ENCODE measurements at places on chromosomes 12 and 14.

DNA sequence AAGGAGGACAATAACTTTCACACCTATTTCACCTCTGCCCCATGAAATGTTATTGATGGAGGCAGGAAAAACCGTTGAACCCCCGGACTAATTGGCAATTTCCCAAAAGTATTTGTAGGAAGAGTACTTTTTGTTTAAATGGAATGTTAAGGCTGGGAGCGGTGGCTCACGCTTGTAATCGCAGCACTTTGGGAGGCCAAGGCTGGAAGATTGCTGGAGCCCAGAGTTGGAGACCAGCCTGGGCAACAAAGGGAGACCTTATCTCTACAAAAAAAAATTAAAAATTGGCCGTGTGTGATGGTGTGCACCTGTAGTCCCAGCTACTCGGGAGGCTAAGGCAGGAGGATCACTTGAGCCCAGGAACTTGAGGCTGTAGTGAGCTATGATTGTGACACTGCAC is 26.0 kb upstream of the SPTLC2 start:
- no peak for DNase-seq

DNA sequence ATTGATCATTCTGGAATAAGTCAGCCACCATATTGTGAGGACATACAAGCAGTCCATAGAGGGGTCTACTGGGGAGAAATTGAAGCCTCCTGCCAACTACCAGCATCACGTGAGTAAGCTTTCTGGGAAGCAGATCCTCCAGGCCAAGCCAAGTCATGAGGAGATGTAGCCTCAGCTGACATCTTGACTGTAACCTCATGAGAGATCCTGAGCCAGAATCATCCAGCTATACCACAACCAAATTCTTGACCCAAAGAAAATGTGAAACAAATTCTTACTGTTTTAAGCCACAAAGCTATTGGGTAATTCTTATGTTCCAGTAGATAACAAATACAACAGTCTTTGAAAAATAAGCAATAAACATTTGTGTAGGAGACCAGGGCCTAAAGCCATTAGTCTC is 479.4 kb upstream of the DCN start:
- DNase-seq, result no peak

DNA sequence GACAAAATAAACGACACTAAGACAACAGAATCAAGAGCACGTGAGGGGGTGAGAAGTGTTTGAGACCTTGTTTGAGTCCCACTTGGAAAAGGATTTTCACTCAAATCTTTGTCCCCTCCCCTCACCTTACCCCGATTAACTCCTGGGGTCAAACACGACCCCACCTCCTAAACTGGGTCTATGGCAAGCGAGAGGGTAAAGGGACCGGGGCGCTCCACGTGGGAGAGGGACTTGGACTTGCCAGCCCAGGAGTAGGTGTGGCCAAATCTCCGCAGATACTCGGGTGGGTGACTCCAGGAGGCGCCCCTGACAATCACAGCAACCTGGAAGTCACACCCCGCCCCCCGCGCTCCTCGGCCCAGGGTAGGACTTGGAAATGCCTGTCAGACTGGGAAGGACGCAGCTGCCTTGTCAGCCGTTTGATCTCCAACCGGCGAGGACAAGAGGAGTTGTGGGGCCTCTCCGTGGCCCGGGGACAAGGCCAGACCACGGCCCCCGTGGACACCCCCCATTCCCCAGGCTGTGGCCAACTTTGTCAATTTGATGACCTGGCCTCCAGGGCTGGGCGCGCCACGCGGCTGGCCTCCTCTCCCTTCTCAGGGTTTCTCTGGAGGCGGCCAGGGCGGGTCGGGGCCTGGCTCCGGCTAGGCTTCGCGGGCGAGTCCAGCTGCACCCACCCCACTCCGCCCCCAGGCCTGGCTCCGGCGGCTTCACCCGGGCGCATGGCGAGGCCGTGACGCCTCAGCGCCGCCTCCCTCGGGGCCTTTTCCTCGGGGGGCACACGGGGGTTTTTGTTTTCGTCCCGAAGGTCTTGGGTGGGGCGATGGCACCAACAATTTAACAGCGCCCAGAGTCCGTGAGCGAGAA is 1.1 kb upstream of the BCL11B start:
- DNase-seq, result peak; percentile 55

- DNase-seq, result peak; percentile 38
Observed at GRCh38 chr14:100654814-100655740, 67.9 kb upstream of the BEGAIN start.

- no peak for DNase-seq
Observed at GRCh38 chr14:71242237-71242748, 335.0 kb downstream of the PCNX1 start.

DNA sequence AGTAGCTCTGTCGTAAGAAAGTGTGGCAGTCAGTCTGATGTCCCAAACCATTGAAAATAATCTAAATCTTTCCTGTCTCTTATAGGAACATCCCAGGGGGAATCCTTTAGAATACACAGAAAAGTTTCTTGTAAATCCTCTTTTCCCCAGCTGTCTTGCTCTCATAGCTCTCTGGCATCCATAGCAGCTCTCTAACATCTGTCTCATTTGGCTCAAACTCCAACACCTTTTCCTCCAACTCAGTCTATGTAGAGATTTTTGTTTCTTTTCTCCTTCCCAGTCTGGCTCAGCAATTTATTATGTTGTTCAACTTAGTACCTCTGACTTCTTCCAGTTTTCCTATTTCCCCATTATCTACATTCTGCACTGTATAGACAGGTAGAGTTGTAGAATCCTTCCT is 84.4 kb upstream of the NEDD1 start:
- DNase-seq, result no peak

DNA sequence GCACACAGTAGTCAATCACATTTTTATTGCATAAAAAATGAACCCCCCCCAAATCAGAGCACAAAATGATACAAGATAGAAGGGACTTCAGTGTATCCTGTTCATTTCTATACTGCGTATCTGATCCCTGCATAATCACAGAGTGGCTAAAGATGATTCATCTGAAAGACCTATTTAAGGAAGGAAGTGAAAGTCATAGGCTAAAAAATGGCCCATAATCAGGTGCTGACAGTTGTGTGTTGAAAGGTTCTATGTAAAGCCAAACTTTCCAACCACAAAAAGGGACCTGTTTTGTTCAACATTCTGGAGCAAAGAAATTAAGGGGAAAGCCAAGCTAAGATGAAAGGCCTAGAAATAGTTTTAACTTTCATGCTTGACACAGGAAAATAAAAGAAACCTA is 147.8 kb upstream of the ATP2B1 start:
- no peak for DNase-seq

DNA sequence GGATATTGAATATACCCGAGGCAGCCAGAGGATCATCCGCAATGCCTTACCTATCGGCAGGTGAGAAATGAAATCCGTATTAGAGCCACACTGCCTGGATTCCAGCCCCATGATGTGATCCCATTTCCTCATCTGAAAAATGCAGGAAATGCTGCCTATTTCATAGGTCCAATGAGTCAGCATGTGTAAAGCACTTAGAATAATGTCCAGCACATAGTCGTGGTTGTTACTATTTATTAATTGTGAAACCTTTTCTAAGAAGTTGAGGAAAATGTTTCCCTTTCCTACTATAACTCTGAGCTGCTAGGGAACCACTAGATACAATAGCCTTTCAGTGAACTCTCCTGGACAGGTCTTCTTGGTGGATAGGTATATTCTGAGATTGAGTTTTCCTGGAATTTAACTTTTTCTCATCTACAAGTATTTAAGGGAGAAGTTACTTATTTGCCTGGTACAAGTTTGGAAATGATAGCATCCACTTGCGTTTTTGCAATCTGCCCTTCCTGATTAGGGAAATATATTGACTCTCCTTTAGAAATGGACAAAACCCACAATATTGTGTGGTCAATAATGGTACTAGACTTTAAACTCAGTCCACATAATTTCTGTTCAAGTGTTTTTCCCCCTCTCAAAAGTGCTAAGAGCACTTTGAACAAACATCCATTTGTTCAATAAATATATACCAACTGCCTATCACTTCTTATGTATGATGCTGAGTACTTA is 12.2 kb downstream of the POLR3B start:
- DNase-seq, result no peak

DNA sequence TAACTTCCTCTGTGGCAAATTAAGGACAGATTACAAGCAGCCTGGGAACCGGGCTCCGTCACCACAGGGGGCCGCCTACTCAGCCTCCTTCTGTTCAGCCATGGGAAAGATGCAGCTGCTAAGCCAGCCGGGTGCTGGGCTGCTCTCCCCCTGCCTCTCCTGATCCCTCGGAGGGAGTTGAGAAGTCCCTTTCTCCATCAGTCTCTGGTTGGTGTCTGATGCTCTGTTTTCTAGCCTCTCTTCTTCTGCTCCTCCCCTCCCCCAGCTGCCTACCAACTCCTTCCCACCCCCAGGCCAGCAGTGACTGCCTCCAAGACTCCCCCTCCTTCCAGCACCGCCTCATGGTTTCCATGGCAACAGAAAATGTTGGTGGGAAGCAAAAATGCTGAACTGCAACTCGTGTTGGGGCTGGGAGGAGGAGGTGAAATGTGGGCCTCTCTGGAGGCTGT is 486.7 kb downstream of the APAF1 start:
- no peak for DNase-seq

GRCh38 chr12:17802657-17803641 is 287.0 kb downstream of the RERGL start:
- DNase-seq, result no peak

DNA sequence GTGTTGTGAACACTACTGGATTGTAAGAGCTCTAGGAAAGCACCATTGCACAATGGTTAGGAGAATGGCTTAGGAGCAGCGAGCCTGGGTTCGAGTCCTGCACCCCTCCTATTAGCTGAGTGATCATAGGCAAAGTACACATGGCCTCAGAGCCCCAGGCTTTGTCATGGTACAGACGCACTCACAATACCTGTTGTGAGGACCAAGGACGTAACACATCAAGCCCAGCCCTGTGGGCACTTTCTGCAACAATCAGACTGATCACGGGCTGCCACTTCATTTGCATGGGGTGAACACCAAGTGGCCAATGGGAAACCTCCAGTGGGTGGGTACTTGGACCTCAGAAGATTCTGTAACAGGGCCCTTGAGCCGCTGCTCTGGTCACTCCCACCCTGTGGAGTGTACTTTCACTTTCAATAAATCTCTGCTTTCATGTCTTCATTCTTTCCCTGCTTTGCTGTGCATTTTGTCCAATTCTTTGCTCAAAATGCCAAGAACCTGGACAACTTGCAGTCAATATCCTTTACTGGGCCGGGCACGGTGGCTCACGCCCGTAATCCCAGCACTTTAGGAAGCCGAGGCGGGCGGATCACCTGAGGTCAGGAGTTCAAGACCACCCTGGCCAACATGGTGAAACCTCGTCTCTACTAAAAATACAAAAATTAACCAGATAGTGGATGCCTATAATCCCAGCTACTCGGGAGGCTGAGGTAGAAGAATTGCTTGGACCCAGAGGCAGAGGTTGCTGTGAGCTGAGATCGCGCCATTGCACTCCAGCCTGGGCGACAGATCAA is 28.2 kb downstream of the GLRX5 start:
- no peak for DNase-seq

DNA sequence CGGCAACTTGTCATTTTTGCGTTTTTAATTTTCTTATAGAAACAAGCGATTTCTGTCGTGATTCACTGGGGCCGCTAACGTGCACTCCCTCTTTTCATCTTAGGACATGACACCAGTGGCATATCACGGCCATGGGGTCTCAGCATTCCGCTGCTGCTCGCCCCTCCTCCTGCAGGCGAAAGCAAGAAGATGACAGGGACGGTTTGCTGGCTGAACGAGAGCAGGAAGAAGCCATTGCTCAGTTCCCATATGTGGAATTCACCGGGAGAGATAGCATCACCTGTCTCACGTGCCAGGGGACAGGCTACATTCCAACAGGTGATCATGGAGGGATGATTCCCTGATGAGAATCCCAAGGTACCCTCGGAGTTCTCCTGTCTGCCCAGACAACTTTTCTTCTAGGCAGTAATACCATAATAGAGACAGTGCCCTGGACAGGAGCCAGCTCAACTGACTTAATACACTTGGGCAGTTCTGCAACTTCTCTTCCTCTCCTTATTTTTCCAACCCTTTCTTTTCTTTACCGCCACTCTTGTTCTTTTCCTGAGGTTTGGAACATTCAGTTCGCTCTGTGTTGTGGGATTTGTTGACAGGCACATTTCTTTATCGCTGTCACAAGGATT is 821 bp downstream of the TMEM106C start:
- peak; percentile 14 for DNase-seq

DNA sequence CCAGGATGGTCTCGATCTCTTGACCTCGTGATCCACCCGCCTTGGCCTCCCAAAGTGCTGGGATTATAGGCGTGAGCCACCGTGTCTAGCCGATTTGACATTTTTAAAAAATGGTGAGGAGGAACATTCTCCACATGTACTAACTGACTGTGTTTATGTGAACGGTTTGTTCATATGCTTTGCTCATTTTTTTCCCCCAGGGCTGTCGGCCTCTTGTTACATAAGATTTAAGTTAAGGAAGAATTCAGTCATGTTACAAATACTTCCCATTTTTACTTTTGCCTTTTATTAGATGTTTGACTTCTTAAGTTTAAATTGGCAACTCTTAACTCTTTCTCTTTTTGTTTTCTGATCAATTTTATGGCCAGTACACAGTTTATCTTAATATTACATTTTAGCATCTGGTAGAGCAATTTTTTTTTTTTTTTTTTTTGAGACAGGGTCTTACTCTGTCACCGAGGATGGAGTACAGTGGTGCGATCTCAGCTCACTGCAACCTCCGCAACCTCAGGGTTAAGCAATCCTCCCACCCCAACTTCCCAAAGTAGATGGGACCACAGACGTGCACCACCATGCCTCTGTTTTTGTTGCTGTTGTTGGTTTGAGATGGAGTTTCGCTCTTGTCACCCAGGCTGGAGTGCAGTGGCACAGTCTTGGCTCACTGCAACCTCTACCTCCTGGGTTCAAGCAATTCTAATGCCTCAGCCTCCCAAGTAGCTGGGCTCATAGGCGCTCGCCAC is 9.6 kb downstream of the GNS start:
- DNase-seq, result no peak

Data from activated naive CD4-positive, alpha-beta T cell treated with Interleukin-2 at 50 U/mL for 16 hours (primary cell).